Fibroblast of mammary gland (primary cell): ENCODE measurements at places on chromosomes 5 and 9.

DNA sequence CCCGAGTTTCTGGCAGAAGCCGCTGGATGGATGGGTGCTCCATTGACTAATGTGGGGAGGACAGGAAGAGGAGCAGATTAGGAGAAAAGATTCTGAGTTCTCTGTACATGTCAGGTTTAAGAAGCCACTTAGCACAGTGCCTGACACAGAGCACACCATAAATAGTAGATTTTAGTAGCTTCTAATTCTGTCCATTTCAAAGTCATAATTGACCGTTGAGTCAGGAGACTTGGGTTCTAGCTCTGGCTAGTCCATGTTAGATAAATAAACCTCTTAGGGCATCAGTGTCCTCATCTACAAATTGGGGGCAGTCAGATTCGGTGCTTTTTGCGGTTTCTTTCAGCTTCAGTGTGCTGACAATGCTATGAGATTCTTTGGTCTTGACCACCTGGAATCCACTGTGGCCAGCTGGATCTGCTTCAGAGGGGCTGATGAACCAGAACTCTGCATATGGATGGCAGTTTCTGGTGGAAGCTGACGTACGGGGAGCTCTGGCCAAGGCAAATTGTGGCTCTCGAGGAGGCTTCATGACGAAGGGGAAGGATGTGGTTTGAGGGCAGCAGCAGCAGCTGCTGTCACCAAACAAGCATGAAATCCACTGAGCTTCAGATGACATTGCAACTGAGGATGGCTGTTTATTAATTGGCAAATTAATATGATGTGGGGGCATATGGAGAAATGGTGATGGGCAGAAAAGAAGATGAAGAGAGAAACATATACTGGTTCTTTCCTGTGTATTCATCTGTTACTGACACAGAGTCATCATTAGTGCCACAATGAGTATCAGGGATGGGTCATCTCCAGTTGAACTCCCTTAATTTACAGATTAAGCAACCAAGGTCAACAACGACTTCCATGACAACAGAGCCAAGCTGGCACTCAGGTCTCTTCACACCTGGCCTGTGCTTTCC, 134.4 kb downstream of the AOPEP start:
- peak; percentile 86 for DNase-seq

DNA sequence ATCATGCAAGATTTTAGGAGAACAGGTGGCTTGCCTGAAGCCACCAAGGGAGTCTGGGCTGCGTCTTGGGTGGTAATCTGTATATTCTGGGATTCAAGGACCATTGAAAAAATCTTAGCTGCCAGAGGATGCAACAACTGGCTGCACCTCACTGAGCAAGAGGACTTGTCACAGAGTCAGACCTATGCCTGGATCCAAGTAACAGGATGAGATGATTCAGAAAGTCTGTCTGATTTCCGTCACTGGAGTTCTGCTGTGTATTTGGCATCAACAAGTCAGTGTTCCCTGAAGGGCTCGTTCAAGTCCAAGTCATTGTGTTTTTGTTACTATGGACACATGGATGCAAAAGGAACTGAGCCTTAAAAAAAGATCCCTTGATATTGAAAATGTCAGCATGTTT, 37.8 kb upstream of the CARTPT start:
- peak; percentile 57 for DNase-seq

GRCh38 chr5:146805081-146805480, 73.5 kb downstream of the PPP2R2B start:
- peak; percentile 58 for DNase-seq

- no peak for DNase-seq
These were observed 83.9 kb upstream of the HCN1 start for GRCh38 chr5:45779874-45780671.

DNA sequence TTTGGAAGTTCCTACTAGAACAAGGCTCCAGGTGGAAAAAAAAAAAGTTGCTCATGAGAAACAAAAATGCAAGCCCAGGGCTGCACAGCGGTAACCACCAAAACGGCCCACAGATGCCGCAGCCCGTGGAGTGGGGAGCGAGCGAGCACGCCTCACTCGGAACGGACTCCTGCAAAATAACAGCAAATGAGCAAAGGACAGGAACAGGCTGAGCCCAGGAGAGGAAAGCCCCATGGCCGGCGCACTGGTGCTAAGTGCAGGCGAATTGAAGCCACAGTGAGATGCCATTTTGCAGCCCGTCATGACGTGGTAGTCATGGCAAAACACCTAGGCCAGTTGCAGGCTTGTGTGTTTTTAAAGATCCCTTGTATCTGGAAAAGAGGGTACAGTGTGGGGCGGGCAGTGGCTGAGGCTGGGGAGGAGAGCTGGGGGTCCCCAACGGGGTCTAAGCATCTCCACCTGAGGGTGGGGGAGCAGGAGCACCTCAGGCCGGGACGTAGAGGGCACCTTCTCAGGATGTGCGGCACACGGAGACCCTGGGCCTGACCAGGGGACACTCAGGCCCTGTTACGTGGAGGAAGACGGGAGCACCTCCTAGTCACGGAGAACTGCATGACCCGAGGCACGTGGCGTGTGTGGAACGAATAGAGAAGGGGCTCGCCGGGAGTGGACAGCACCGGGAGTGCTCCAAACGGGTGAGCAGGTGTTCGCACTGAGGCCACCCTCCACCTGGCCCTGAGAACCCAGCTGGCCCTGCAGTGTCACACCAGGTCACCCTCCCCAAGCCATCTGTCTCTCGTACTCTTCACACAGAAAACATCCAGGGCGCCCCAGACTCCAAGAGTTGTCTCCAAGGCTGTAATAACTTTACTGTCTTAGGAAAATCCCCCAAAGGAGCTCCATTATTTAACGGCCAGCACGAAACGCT, 10.7 kb downstream of the GRM6 start:
- no peak for DNase-seq

DNA sequence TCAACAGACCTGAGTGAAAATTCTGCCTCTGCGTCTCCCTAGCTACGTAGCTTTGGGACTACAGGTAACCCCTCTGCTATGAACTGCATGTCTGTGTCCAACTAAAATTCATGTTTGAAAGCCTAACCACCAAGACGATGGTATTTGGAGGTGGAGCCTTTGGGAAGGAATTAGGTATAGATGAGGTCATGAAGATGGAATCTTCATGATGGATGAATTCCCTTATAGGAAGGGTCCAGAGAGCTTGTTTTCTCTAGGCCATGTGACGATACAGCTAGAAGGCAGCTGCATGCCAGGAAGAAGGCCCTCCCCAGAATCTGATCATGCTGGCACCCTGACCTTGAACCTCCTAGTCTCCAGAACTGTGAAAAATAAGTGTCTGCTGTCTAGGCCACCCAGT, 296.4 kb downstream of the SLIT3 start:
- DNase-seq: no peak

DNA sequence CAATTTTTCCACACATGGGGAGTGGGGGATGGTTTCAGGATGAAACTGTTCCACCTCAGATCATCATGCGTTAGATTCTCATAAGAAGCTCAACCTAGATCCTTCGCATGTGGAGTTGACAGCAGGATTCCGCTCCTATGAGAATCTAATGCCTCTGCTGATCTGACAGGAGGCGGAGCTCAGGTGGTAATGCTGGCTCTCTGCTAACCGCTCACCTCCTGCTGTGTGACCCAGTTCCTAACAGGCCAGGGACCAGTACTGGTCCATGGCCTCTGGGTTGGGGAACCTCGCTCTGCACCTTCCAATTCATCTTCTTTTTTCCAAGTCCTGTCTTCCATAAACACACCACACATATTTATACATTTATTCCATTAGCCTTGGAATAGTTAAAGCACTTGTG, 33.0 kb downstream of the POU5F2 start:
- no peak for DNase-seq

DNA sequence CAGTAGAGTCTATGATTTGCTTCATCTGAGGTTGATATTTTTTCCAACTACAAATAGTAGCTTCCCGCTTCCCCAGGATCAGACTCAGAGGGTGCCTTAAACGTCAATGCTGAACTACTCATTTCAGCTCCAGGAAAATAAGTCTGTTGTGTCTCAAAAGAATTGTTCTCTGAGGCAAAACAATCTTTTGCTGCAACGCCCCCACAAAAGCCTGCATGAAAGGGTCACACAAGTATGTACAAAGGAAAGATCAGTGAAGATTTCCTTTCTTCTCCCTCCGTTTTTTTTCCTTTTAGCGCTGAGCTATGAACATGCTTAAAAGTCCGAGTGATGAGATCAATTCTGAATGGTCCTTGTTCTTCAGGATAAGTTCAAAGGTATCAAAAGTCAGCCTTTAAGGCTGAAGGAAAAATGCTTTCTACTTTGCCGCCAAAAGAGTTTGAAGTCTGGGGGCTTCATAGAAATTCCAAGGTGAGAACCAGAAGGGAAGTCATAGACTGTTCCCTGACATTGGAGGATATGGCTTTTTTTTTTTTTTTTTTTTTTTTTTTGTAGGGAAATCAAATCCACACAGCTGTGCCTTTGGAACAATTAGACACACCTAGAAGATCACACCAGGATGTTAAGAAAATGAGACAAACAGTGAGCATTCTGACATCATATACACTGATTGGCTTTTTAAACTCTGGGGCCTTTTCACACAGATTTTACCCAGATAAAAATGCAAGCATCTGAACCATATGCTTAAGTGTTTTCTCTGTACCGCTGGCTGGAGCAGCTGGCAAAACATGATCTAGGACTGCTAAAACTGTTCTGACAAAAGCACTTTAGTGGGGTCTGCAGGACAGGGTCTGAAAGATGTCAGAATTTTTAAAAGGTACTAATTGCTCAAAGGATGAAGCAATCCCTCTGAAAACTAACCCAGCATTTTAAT, 329.3 kb downstream of the ENC1 start:
- peak; percentile 43 for DNase-seq

DNA sequence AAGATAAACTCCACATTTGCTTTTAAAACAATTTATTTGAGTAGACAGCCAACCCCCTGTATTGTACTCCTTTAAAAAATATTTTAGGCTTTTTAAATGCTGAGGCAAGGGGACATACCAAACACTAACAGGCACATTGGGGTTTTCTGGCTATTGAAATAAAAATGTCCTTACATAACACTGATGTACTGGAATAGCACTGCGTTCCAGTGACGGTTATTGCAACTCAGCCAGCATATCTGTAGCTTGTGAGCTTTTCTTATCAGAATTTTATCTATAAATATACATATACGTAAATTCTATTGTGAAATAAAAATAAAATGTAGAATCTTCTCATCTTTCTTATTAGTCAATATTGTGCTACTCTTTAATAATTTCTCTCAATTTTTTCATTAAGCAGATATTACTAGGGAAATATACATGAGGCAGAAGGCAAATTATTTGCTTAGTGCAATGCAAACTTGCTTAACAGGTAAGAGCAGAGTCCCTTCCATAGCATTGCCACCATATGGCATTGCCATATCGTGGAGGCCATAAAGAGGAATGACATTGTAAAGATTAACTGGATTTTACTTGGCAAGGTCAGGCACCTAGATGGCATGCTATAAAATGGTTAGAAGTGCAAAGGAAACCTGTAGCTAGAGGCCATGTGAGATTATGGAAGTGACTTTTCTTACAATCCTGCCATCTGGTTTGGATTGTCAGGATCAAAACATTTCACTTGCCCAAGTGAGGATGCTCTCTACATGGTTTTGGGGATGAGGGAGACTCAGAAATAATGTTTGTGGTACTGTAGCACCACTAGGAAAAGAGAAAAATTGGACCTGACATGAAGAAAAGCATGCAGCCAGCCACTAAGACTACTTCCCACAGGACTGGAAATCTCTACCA, 94.8 kb upstream of the CDKN2B start:
- DNase-seq: peak; percentile 71

- no peak for DNase-seq
These were observed 48.8 kb upstream of the EGFL7 start for GRCh38 chr9:136613824-136614371.

- peak; percentile 66 for DNase-seq
These were observed 24.8 kb upstream of the IER5L start for GRCh38 chr9:129202613-129203555.

- DNase-seq: no peak
These were observed 50.7 kb downstream of the SSBP2 start for GRCh38 chr5:81700166-81700565.

DNA sequence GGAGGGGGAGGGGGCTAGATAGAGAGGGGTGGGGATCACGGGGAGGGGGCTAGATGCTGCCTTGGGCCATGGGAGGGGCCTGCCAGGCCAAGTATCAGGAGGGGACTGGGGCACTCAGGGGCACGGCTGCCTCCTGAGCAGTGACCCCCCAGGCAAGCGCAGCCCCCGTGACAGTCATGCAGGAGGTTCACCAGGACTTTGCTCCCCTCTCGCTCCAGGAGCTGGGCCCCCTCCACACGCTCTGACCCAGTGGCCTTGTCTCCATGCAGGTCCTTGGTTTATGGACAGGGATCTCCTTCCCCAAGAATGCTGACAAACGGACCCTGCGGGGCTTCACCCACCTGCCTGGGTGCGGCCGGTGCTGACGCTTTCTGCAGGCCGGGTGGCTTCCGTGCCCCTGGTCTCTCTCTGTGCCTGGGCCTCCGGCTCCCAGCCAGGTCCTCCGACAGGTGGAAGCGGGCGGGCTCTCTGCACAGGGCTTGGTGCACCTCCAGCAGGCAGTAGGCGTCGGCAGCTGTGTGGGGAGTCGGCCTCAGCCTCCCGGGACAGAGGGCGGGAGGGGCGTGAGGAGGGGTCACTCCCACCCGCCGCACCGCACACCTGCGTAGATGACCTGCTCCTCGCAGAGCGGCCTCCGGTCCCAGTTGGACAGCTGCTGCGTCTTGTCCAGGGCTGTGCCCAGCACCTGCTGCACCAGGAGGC, 46.8 kb upstream of the NRARP start:
- no peak for DNase-seq

DNA sequence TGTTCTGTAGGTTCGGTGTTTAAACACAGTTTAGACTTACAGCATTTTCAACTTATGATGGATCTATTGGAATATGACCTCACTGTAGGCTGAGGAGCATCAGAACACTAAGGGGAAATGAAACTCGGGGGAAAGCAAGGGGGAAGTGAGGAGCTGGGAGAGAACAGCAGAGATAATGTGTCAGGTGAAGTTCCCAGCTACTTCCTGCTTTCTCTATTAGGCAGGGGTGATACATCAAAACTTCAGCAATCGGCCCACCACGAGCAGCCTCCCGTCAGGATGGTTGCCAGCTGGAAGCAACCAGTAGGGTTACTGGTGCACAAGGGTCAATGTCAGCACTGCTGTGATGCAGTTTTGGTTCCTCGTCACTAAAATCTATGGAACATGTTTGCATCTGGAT, 34.3 kb downstream of the FAT2 start:
- no peak for DNase-seq

GRCh38 chr5:139701056-139701741, 53.0 kb downstream of the CXXC5 start:
- DNase-seq: no peak

GRCh38 chr5:171453056-171453725, 33.7 kb downstream of the FGF18 start:
- DNase-seq: no peak

GRCh38 chr9:21672761-21673160, 129.7 kb upstream of the MTAP start:
- DNase-seq: no peak

DNA sequence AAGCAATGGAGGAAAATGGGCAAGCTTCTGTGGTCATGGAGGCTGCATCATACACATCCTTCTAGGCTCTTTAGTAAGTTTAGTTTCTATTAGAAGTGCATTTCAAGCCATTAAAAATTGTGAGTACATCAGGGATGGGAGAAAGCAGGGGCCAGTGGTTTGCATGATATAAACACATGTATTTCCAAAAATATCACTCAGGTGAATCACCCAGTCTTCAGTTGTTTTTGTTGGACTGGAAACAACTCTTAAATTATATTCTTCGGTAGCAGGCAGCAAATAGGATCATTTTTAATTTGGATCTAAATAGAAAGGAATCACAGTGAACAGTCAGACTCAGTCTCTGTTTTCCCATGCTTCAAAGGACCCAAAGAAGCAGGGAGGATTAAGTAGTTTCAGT, 657.9 kb downstream of the TLR4 start:
- peak; percentile 42 for DNase-seq
